ENCODE measurements at places on chromosomes 7 and 10.
A peak's percentile ranks its signal among the peaks of the same experiment; 100 is the strongest.

DNA sequence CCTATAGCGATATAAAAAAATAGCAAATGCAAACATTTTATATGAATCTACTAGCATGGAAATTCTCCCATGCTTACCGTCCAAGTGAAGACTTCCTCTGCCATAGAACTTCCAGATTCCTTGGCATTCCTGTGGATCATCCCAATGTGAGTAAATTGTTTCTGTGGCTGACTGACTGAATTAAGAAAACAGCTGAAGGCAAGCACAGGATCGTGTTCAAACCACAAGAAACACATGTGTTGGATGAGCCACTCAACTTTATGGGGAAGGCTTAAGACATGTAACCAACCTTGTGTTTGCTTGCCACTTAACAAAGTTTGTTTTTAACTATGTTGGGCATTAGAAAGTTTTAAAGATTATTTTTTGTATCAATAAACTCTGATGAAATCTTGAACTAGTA lies 2.6 kb upstream of the MYPN start:
- H3K27ac ChIP-seq: no peak overlapping the region
- H3K4me1 ChIP-seq: no peaks in the 10 kb centered on the region
- no peaks in the 10 kb centered on the region for H3K27me3 ChIP-seq
- no peak overlapping the region for H3K4me3 ChIP-seq
- no peaks in the 10 kb centered on the region for H3K36me3 ChIP-seq

GRCh38 chr10:117590101-117590875 lies 47.7 kb downstream of the EMX2 start:
- H3K27me3 ChIP-seq: no peaks in the 10 kb centered on the region
- H3K27ac ChIP-seq: no peak overlapping the region
- H3K36me3 ChIP-seq: no peaks in the 10 kb centered on the region
- H3K4me1 ChIP-seq: no peaks in the 10 kb centered on the region

DNA sequence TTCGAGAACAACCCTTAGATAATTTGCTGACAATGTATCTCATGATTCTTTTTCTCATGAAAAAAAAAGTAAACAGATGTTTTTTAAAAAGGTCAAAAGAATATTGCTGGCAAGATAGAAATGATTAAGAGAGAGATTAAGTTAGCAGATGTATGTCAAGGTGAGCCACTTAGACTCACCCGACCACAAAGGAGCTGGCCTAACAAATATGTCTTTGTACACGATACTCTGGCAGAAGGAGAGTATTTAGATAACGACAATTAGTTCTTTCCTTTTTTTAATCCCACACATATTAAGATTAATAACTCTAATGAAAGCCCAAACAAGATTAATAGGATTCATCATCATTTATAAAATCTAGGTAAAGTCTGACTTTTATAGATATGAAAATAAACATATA lies 156.7 kb downstream of the RAPGEF5 start:
- H3K4me1 ChIP-seq: no peaks in the 10 kb centered on the region
- no peak for DNase-seq
- H3K36me3 ChIP-seq: no peaks in the 10 kb centered on the region
- no peak overlapping the region for H3K27ac ChIP-seq
- H3K27me3 ChIP-seq: no peaks in the 10 kb centered on the region

DNA sequence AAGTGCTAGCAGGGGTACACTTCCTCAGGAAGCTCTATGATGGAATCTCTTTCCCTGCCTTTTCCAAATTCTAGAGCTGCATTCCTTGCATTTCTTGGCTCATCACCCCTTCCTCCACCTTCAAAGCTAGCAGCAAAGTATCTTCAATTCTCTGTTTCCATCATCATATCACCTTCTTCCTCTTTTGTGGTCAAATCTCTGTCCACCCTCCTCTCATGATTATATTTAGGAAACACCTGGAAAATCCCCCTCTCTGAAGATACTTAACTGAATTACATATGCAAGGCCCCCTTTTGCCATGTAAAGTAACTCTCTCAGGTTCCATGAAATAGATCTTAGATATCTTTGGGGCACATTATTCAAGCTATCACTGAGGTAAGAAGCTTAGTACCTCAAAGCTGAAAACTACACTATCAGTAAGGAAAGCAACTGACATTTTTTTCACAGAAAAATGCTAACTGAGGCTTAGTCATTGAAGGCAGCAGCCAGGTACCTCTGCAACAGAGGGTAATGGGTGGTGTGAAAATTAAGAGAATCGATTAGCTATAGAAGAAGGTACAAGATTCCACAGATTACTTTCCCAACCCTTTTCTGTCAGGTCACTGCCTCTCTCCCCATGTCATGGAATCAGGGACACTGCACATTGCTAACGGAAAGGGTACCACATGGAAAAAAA lies 197.3 kb downstream of the MACC1 start:
- H3K4me1 ChIP-seq: no peaks in the 10 kb centered on the region
- no peaks in the 10 kb centered on the region for H3K36me3 ChIP-seq
- no peaks in the 10 kb centered on the region for H3K27me3 ChIP-seq
- no peak overlapping the region for H3K27ac ChIP-seq

GRCh38 chr7:55092186-55092974 lies 73.6 kb downstream of the EGFR start:
- H3K27me3 ChIP-seq: no peaks in the 10 kb centered on the region
- no peaks in the 10 kb centered on the region for H3K36me3 ChIP-seq
- no peak overlapping the region for H3K27ac ChIP-seq
- no peak overlapping the region for H3K4me3 ChIP-seq
- peaks cover 34% of the 10 kb centered on the region for H3K4me1 ChIP-seq

- H3K4me3 ChIP-seq: no peak overlapping the region
- H3K27ac ChIP-seq: peak overlapping the region; percentile 84
- no peaks in the 10 kb centered on the region for H3K36me3 ChIP-seq
- no peaks in the 10 kb centered on the region for H3K27me3 ChIP-seq
- peaks cover 86% of the 10 kb centered on the region for H3K4me1 ChIP-seq
Measured at GRCh38 chr10:102781921-102782557, 38.3 kb downstream of the WBP1L start.

DNA sequence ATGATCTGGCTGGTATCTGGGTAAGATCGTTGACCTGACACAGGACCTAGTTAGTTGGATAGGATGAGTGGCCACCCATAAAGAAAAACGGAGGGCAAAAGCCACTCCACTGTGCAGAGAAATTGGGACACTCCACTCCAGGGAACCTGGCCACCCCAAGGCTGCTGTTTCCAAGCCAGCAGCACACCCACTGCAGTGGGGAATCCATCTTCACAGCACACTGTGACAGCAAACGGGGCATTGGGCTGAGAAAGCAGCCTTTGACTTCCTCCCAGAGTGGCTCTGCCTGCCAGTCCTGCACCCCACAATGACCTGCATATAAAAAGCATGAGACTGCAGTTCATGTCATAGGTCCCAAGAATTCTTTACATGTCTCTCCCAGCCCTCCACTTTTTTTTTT lies 52.9 kb downstream of the MTPN start:
- H3K27ac ChIP-seq: no peak overlapping the region
- no peak overlapping the region for H3K4me3 ChIP-seq
- H3K36me3 ChIP-seq: no peaks in the 10 kb centered on the region
- no peaks in the 10 kb centered on the region for H3K27me3 ChIP-seq

GRCh38 chr7:101058355-101058754 lies 26.9 kb upstream of the TRIM56 start:
- no peaks in the 10 kb centered on the region for H3K4me1 ChIP-seq
- H3K4me3 ChIP-seq: no peak overlapping the region
- peaks cover 63% of the 10 kb centered on the region for H3K27me3 ChIP-seq
- H3K27ac ChIP-seq: no peak overlapping the region
- no peak for DNase-seq
- H3K36me3 ChIP-seq: no peaks in the 10 kb centered on the region

DNA sequence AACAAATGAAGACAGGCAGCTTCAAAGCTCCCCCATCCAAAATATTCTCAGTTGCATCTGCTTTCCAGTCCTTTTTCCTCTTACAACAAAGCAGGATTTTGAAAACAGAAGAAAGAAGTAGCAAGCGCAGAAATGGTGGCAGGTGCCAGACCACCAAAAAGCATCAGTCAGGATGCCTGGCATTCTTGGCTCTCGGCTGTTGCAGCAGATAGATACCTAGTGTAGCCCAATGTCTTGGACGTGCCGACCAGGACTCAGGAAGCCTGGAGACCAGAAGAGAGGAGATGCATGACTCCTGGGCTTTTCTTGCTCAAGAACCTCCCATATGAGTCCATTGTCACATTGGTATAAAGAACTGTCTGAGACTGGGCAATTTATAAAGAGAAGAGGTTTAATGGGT lies 115.2 kb downstream of the RAB18 start:
- H3K4me3 ChIP-seq: no peak overlapping the region
- H3K36me3 ChIP-seq: no peaks in the 10 kb centered on the region
- no peak for DNase-seq
- H3K27me3 ChIP-seq: no peaks in the 10 kb centered on the region
- peak overlapping the region; percentile 68 for H3K27ac ChIP-seq

DNA sequence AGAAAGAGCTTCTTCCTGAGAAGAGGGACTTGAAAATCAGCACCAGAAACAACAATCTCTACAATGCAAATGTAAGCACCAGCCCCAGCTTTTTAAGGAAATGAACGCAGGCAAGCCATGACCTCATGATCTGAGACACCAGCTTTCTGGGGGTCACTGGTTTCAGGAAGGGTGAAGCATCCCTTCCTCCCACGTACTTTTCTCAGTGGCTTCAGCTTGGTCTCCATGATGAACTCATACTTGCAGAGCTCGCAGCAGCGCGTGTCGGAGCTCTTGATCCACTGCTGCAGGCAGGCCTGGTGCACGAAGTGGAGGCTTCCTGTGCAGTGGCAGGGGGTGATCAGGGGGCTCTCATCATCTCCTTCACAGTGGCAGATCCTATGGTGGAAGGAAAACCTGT lies 87.0 kb downstream of the ALOX5 start:
- no peaks in the 10 kb centered on the region for H3K27me3 ChIP-seq
- H3K4me1 ChIP-seq: peaks cover 6% of the 10 kb centered on the region
- no peak overlapping the region for H3K27ac ChIP-seq
- peaks cover 66% of the 10 kb centered on the region for H3K36me3 ChIP-seq
- DNase-seq: no peak

GRCh38 chr10:115219203-115219602 lies 126.0 kb downstream of the ATRNL1 start:
- H3K27ac ChIP-seq: no peak overlapping the region
- no peaks in the 10 kb centered on the region for H3K36me3 ChIP-seq
- no peak for DNase-seq
- H3K4me1 ChIP-seq: no peaks in the 10 kb centered on the region

- no peak for DNase-seq
- H3K4me3 ChIP-seq: no peak overlapping the region
- no peaks in the 10 kb centered on the region for H3K27me3 ChIP-seq
- H3K4me1 ChIP-seq: peaks cover 7% of the 10 kb centered on the region
- H3K27ac ChIP-seq: no peak overlapping the region
Measured at GRCh38 chr7:30745261-30745941, 6.5 kb upstream of the INMT start.

GRCh38 chr10:3090914-3091787 lies 23.8 kb downstream of the PFKP start:
- no peak overlapping the region for H3K4me3 ChIP-seq
- H3K27ac ChIP-seq: peak overlapping the region; percentile 76
- H3K36me3 ChIP-seq: no peaks in the 10 kb centered on the region

GRCh38 chr7:20299647-20300312 lies 30.9 kb upstream of the ITGB8 start:
- H3K27ac ChIP-seq: no peak overlapping the region
- no peak overlapping the region for H3K4me3 ChIP-seq
- no peaks in the 10 kb centered on the region for H3K4me1 ChIP-seq
- no peak for DNase-seq
